Activated naive CD8-positive, alpha-beta T cell treated with anti-CD3 and anti-CD28 coated beads for 36 hours (primary cell): ENCODE measurements at places on chromosomes 2 and 18. TPM values are rescaled to one million over a fixed set of nuclear protein-coding genes. Genes with fewer than 3 reads are reported as not detected.

The GYPC gene
- total RNA-seq: 179 TPM

The CCDC102B gene
- total RNA-seq: 1.4 TPM

The KIAA2012 gene
- total RNA-seq: not detected

The OXER1 gene
- 0.16 TPM for total RNA-seq

The GPR17 gene
- total RNA-seq: not detected

The HOXD13 gene
- not detected for total RNA-seq

The ECEL1 gene
- total RNA-seq: 0.12 TPM

The CNTNAP5 gene
- not detected for total RNA-seq

The GKN2 gene
- total RNA-seq: not detected

DNA sequence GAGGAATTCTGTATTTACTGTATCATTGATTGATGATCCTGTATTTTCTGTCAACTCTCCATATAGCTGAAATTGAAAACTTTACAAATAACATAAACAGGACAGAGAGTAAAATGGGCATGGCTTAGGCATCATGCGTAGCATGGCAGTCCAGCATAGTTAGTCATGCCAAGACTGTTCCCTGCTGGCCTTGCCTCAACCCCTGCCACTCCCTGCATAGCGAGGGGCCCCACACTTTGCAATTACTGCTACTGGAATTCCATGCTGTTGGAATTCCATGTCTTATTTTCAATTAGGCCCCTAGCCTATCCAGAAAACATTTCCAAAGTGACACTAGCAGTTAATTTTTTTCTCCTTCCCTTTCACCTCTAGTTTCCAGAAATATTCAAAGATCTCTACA is 15.1 kb upstream of the SOX11 start:
- no peaks in the 10 kb centered on the region for H3K36me3 ChIP-seq
- DNase-seq: no peak
- H3K4me3 ChIP-seq: no peak overlapping the region
- no peaks in the 10 kb centered on the region for H3K4me1 ChIP-seq
- peaks cover 29% of the 10 kb centered on the region for H3K27me3 ChIP-seq

DNA sequence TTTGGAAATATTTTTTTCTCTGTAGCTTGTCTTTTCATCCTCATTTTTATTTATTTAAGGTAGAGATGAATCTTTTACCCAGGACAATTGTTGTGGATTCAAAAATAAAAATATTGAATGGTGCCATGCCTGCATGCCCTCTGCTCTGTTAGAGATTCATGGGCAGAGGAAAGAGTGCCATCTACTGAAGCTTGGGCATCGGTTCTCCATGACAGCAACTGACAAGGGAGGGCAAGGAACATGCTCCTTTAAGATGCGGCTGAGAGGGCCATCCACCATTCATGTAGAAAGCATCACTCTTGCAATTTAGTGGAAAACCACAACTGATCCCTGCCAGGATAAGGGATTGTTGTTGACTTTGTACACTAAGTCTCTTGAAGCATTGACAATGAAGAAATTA is 79.9 kb downstream of the PARD3B start:
- no peaks in the 10 kb centered on the region for H3K36me3 ChIP-seq
- H3K27ac ChIP-seq: no peak overlapping the region
- H3K4me1 ChIP-seq: no peaks in the 10 kb centered on the region
- H3K27me3 ChIP-seq: peaks cover 9% of the 10 kb centered on the region
- no peak for DNase-seq

DNA sequence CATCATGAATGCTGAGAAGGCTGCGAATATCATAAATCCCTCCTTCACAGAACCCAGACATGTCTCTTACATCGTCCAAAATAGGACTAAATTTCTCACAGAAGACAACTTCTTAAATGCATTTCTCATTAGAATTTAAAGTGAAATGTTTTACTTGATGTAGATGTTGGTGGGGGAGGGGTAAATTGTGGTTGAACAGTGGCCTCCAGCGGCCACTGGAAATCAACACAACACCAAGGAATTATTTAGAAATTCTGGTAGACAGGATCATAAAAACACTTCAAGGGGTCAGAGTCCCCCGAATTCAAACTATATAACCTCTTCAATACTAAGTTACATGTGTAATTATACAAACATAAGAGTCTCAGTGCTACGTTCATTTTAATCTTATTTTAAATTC is 135.9 kb downstream of the ABCA12 start:
- no peak overlapping the region for H3K4me3 ChIP-seq
- no peaks in the 10 kb centered on the region for H3K4me1 ChIP-seq
- DNase-seq: no peak
- no peaks in the 10 kb centered on the region for H3K36me3 ChIP-seq
- H3K27me3 ChIP-seq: no peaks in the 10 kb centered on the region

- H3K36me3 ChIP-seq: no peaks in the 10 kb centered on the region
- no peak overlapping the region for H3K4me3 ChIP-seq
- no peaks in the 10 kb centered on the region for H3K4me1 ChIP-seq
- DNase-seq: no peak
- H3K27me3 ChIP-seq: no peaks in the 10 kb centered on the region
Observed at GRCh38 chr2:207658156-207658555, 33.0 kb upstream of the METTL21A start.

DNA sequence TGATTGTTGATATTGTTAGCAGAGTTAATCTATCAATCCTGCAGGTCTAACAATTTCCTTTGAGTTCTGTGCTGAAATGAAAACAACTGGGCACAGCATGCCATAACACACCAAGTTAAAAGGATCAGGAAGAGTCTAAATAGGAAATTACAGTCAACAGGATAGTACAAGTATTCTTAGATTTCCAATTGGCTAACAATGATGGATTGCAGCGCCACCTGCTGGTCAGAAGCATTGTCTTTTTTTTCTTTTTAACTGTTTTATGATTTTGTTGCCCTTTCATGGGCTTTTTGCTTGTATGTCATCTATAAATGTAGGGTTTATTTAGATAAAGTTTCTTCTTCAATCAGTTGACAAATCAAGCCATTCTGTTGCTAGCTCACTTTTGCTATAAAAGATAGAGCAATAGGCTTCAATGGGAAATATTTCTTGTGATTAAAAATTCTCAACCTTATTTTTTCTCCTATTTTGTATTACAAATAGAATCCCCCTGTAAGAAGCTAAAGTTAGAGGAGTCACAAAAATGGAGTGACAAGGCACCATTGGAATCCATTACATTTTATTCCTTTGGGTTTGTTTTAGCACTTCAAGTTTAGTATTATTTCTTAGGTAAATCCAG is 40.8 kb upstream of the RPRM start:
- H3K36me3 ChIP-seq: no peaks in the 10 kb centered on the region
- DNase-seq: peak; percentile 18
- H3K27ac ChIP-seq: no peak overlapping the region

GRCh38 chr2:97769711-97770110 is 56.3 kb downstream of the ZAP70 start:
- no peaks in the 10 kb centered on the region for H3K27me3 ChIP-seq
- H3K4me3 ChIP-seq: no peak overlapping the region
- H3K4me1 ChIP-seq: peaks cover 21% of the 10 kb centered on the region
- H3K27ac ChIP-seq: no peak overlapping the region
- peaks cover 8% of the 10 kb centered on the region for H3K36me3 ChIP-seq
- no peak for DNase-seq

DNA sequence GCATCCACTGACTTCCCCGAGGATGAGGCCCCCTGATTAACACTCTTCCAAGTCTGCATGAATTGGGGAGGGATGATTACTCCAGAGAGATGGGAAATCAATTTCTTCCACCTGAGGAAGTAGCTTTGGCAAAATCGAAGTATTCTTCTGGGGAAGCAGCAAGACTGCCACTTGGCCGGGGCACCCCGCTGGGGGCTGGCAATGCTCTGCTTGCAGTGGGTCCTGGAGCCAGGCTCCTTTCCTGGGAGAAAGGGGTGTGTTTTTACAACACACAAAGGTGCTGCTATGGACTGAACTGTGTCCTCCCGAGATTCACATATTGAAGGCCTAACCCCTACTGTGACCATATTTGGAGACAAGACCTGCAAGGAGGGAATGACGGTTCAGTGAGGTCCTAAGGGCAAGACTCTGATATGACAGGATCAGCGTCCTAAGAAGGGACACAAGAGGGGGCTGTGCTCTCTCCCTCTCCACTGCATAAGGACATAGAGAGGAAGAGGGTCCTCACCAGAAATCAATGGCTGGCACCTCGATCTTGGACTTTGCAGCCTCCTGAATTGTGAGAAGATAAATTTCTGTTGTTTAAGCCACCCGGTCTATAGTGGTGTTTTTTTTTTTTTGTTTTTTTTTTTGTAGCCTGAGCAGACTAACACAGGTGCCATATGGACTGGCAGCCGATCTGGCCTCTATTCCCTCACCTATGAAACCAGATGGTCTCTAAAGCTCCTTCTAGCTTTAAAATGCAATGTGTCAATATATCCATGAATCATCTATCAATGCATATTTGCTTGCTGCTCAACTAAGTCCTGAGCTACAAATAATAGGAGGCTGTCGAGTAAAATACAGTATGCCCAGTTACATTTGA is 3.6 kb upstream of the SMARCAL1 start:
- H3K27ac ChIP-seq: no peak overlapping the region
- DNase-seq: no peak
- H3K4me3 ChIP-seq: no peak overlapping the region
- H3K4me1 ChIP-seq: peaks cover 8% of the 10 kb centered on the region
- no peaks in the 10 kb centered on the region for H3K27me3 ChIP-seq
- no peaks in the 10 kb centered on the region for H3K36me3 ChIP-seq

GRCh38 chr2:160471950-160472349 is 21.7 kb downstream of the RBMS1 start:
- H3K36me3 ChIP-seq: peaks cover 6% of the 10 kb centered on the region
- H3K27ac ChIP-seq: no peak overlapping the region
- peaks cover 50% of the 10 kb centered on the region for H3K4me1 ChIP-seq
- no peak for DNase-seq

DNA sequence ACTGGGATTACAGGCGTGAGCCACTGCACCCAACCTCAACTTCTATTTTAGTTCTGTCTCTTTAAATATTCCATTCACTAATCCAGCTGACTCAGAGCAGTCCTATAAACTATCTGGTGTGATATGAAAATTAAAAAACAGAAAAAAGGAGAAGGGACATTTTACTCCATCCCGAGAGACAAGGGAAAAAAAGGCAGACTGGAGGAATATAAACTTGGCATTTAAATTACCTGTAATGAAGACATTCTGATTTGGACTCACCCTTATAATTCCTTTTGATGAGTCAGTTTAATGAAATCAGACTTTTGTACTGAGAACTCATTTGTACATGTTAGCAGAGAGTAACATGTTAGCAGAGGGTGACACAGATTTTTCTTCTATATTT is 74.8 kb upstream of the RIOK3 start:
- no peak for DNase-seq
- peaks cover 16% of the 10 kb centered on the region for H3K4me1 ChIP-seq
- no peaks in the 10 kb centered on the region for H3K27me3 ChIP-seq
- H3K27ac ChIP-seq: no peak overlapping the region

GRCh38 chr2:136863874-136864273 is 98.5 kb downstream of the THSD7B start:
- no peak overlapping the region for H3K27ac ChIP-seq
- H3K4me1 ChIP-seq: no peaks in the 10 kb centered on the region
- H3K36me3 ChIP-seq: no peaks in the 10 kb centered on the region

GRCh38 chr2:19878268-19879046 is 23.3 kb downstream of the TTC32 start:
- no peak overlapping the region for H3K4me3 ChIP-seq
- no peak for DNase-seq
- H3K36me3 ChIP-seq: peaks cover 15% of the 10 kb centered on the region
- peaks cover 3% of the 10 kb centered on the region for H3K4me1 ChIP-seq
- H3K27ac ChIP-seq: no peak overlapping the region

DNA sequence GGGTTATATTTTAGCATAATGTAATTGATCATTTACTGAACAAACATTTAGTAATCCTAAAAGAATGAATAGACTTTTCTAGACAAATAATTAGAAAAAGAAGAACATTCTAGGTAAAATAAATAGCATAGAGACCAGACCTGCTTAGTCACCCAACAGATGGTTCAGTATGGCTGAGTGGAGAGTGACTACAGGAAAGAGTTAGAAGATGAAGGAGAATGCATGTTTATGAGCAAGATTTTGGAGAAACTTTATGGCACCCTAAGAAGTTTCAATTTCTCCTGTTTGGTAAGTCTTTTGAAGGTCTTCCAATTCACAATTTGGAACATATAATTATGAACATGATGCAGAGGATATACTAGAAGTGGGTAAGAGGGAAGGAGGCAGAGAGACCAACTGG is 32.9 kb downstream of the FAP start:
- H3K4me1 ChIP-seq: no peaks in the 10 kb centered on the region
- H3K36me3 ChIP-seq: no peaks in the 10 kb centered on the region
- H3K4me3 ChIP-seq: no peak overlapping the region
- no peak for DNase-seq

- H3K4me1 ChIP-seq: peaks cover 42% of the 10 kb centered on the region
- no peaks in the 10 kb centered on the region for H3K36me3 ChIP-seq
- no peaks in the 10 kb centered on the region for H3K27me3 ChIP-seq
- H3K27ac ChIP-seq: no peak overlapping the region
- H3K4me3 ChIP-seq: no peak overlapping the region
Observed at GRCh38 chr2:109339519-109339966, 210.5 kb downstream of the SH3RF3 start.

DNA sequence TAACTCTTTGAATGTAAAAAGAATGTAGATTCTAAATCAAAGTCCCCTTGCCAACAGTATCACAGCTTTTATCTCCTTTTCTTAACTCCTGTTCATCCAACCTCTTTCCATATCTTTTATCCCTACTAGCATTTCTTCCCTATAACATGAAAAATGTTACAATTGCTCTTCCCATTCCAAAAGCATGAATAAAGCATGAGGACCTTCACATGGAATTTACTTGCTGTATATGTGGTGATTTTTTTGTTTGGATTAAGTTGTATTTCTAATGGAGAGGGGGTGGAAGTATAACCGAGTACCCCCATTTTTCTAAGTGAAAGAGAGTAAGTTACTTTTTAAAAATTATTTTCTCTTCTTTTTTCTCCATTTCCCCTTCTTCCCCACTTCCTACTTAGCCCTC is 94.9 kb upstream of the RBBP8 start:
- no peak overlapping the region for H3K4me3 ChIP-seq
- peaks cover 16% of the 10 kb centered on the region for H3K27me3 ChIP-seq
- no peaks in the 10 kb centered on the region for H3K4me1 ChIP-seq

- no peak overlapping the region for H3K4me3 ChIP-seq
- peaks cover 18% of the 10 kb centered on the region for H3K4me1 ChIP-seq
- H3K36me3 ChIP-seq: peaks cover 7% of the 10 kb centered on the region
- H3K27me3 ChIP-seq: no peaks in the 10 kb centered on the region
Observed at GRCh38 chr2:72607189-72607588, 218.6 kb downstream of the EXOC6B start.

- H3K4me3 ChIP-seq: peak overlapping the region; percentile 94
- peaks cover 37% of the 10 kb centered on the region for H3K36me3 ChIP-seq
- H3K27ac ChIP-seq: peak overlapping the region; percentile 61
Observed at GRCh38 chr18:48949050-48949605, 1.6 kb downstream of the SMAD7 start.

- H3K27ac ChIP-seq: no peak overlapping the region
- H3K4me3 ChIP-seq: no peak overlapping the region
- H3K27me3 ChIP-seq: peaks cover 4% of the 10 kb centered on the region
- DNase-seq: no peak
Observed at GRCh38 chr2:109694190-109694589, 80.0 kb downstream of the SOWAHC start.
